EH (cell line): ENCODE measurements at places on chromosomes 6 and 20.

DNA sequence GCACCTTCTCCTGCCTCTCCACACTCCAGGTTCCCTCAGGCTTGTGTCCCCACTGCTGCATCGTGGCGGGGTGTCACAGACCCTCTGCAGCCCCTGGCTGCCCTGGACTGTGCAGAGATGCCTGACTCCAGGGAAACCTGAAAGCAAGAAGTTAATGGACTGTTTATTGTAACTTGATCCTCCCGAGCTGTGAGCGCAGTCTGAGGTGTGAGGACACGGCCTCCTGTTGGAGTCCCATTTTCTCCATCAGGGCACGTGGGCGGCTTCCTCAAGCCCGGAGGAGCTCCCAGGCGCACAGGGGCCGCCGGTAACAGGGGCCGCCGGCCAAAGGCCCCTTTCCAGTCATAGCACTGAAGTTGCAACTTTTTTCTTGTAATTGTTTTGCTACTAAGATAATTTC is 16.9 kb downstream of the RBM38 start:
- no peak for DNase-seq

DNA sequence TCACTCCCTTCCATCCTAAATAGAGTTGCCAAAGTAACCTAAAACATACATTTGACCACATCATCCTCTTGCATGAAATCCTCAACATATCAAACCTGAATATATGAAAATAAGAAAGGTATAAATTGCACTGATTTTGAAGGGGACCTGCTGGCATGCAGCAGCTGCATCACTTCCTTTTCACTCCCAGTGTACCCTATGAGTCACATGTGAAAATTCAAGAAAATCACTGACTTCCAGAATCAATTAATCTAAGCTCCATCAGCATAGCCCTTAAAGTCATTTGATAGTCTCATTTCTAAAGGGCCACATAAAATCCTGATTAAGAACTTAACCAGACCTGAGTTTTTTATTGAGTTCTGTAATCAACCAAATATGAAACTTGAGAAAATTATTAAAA is 24.3 kb downstream of the SNX14 start:
- peak; percentile 35 for DNase-seq

- DNase-seq = no peak
Measured at GRCh38 chr6:41263267-41263666, 23.2 kb downstream of the TREM1 start.

DNA sequence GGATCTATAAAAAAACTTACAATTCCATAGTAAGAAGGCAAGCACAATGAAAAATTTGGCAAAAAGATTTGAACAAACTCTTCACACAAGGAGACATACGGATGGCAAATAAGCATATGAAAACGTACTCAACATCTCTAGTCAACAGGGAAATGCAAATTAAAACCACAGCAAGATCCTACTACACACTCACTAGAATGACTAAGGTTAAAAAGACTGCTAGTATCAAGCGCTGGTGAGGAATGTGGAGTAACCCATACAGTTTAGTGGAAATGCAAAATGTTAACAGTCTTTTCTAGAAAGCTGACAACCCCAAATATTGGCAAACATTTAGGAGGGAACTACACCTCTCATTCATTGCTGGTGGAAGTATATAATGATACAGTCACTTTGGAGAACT is 175.9 kb upstream of the SGK1 start:
- DNase-seq = no peak

DNA sequence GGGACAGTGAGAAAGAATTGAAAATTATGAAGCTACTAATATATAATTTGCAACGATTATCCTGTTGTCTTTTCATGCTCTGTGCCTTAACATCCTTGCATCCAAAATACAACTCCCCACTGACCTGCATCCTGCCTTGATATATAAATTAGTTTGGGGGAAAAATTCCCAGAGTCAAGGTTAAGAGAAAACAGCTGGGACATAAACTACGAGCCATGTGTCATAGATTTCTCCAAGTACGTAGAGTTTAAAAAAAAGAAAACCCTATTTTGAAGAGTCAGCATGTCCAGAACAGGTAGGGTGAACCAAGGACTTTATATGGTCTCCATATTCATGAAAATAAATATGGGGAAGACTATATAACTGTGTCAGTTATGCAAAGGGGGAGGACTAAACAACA is 123.8 kb upstream of the MARCKS start:
- DNase-seq = no peak

DNA sequence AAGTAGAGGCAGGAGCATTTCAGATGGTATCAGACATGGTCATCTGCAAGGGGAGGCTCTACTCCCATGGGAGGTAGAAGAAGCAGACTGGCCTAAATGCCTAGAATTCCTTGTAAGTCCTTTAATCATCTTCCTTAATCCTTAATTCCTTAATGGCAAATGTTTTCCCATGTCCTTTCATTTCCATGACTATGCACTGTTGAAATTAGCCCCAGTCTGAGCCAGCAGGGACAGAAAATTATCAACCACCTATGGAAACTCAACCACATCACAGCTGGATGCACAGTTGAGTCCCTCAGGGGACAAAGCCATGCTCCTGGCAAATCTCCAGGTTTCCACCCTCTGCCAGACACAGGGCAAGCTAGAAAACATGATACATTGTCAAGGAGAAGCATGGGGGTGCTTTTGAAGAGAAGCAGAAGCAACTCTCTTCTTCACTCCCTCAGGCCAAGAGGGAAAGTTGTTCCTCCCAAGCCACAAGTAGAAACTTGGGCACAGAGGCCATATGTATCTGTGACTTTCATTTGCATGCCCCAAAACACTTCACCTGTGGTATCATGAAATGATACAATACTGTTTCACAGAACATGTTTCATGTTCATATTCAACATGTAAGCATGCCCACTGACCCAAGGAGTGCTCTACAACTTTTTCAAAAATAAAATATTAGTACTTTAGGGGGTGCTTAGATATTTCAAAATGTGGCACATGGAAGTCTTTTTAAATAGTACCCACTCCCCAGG is 683.6 kb downstream of the KIF16B start:
- no peak for DNase-seq

GRCh38 chr6:94769197-94769596 is 808.1 kb upstream of the MANEA start:
- no peak for DNase-seq
